ENCODE measurements at places on chromosomes 5 and 9.
A peak's percentile ranks its signal among the peaks of the same experiment; 100 is the strongest.

DNA sequence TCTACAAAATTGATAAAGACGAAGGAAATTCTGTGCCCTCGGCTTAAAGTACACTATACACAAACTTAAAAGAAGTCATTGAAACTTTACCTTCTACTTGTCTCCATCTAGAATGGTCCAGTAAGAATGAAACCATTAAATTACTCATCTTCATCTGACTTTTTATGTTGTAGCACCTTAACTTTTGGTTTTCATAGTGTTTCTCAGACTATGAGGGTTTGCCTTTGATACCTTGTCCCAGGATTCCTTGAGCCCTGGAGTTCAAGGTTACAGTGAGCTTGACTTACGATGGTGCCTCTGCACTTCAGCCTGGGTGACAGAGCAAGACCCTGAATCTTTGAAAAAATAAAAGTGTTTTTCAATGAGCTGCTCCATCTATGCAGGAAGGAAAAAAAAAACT is 132.2 kb downstream of the CDC42SE2 start:
- no peak for DNase-seq

- DNase-seq: no peak
Measured at GRCh38 chr9:114957558-114957957, 27.2 kb upstream of the TNFSF8 start.

DNA sequence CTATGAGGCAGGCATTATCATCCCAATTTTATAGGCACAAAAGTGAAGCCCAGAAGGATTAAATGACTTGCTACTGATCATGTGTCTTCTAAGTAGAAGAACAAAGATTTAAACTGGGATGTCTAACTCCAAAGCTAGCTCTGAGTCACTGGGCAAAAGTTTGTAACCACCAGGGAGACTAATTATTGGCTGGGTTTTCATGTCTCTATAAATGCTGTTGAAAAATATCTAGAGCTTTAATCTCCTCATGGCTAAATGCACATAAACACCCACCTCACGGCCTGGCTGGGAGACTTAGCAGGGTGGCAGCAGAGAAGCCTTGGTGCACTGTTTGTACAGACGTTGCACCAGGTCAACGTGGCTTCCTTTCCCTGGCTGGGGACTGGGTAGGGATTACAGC is 144.6 kb downstream of the MELK start:
- no peak for DNase-seq

DNA sequence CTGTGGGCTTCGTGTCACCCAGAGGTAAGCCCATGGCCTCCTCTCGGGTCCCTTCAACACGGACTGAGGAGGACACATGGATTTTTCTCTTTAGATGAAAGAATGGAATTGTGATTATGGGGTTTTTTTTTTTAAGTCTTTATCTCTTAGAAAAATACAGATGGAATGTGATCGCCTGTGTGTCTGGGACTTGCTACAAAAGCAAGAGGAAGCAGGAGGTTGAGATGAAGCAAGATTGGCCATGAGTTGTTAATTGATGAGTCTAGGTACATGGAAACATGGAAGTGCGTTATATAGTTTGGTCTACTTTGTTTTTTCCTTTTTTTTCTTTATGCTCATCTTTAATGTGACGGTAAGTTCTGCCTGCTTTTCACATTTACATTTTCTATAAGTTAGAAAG is 14.6 kb downstream of the USP20 start:
- DNase-seq: no peak

DNA sequence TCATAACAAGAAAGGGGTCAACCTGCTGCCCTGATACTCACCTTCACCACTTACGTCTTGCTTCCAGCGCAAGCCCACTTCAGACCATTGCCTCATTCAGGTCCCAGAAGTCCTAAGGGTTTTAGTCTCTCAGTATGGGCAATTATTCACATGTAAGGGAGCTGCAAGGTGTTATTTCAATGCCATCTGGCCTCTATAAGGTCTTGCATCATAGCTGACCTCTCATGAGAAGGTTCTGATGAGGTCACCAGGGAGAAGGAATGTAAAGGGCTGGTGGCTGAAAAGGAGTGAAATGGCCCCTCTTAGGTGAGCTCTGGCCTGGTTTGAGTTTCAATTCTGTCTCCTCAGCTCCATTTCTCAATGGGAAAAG is 1.5 kb upstream of the MARCHF3 start:
- DNase-seq: no peak

- DNase-seq: no peak
Measured at GRCh38 chr9:81622471-81623255, 66.7 kb downstream of the TLE1 start.

DNA sequence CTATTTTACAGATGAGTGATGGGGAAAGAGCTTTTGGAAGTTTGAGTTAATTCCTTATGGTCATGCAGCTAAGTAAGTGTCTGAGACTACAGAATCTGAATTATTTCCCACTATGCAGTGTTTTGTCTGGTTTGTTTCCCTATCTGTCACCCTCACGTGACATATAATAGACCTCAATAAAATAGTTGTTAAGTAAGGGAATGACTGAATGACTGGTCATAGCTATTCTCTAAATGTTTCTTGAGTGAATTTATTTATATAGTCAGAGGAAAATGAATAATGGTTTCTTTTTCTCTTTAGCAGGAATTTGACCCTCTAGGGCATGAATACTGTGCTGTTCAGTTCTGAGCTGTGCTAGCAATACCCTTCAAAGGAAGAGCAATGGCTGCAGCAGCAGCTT is 10.3 kb downstream of the TRIM32 start:
- no peak for DNase-seq

DNA sequence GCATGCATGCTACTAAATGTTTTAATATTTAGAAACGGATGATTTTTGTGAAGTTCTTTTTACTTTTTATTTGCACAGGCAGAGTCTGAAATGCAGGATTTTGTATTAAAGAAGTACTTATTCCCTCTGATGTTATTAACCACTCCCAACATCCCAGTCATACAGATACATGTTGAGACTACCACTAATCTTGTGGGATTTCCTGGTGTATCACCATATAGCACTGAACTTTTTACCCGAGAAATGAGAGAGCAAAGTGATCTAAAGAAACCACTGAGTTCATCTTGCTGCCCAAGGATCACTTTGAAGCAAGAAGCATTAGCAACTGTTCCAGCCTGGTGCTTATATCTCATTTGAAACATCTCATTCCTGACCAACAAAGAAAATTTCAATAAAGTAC is 443.8 kb downstream of the BNC2 start:
- DNase-seq: no peak

DNA sequence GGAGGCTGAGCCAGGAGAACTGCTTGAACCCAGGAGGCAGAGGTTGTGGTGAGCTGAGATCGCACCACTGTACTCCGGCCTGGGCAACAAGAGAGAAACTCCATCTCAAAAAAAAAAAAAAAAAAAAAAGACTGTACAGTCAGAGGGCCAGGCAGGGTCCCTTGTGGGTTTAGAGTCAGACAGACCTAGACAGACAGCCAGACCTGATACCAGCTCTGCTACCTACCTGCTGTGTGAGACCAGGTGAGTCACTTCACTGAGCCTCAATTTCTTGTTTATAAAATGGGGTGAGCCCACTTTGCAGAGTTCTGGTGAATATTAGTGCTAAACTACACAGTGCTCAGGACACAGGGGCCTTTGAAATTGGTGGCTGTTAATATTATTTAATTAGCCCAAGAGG is 19.7 kb downstream of the TRIM14 start:
- no peak for DNase-seq

DNA sequence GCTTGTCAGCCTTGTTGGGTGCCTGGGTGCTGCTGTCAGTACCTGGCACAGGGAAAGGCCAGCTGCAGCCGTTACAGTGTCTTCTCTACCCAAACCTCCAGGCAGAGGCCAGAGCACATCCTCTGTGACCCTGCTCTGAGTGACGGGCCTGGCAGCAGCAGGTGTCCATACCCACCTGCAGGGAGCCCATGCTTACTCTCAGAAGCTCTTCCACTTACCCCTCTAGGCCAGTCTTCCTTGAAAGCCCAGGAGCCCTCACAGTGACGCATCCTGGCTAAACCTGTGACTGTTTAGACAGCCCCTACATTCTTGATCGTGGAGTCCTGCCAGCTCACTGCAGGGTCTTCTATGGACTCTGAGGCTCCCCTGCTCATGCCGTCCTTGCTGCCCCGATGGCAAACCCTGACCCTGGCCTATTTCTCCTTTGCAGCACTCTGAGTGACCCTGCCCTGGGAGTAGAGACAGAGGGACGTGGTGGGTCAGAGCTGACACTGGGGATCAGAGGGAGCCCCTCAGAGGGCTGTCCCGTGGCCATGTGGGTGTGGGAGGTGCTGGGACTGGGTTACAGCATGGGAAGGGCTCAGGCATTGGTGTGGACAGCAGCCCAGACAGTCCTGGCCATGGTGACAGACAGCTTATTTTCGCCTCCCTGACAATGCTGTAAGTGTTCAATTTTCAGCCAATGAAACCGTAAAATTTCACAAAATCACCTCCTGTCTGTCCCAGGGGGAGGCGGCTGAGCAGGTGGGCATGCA is 67.6 kb upstream of the RNF130 start:
- DNase-seq: no peak

GRCh38 chr9:121914604-121915303 is 178.4 kb downstream of the TTLL11 start:
- DNase-seq: no peak

- no peak for DNase-seq
Measured at GRCh38 chr5:59390074-59390659, 503.4 kb downstream of the PDE4D start.

DNA sequence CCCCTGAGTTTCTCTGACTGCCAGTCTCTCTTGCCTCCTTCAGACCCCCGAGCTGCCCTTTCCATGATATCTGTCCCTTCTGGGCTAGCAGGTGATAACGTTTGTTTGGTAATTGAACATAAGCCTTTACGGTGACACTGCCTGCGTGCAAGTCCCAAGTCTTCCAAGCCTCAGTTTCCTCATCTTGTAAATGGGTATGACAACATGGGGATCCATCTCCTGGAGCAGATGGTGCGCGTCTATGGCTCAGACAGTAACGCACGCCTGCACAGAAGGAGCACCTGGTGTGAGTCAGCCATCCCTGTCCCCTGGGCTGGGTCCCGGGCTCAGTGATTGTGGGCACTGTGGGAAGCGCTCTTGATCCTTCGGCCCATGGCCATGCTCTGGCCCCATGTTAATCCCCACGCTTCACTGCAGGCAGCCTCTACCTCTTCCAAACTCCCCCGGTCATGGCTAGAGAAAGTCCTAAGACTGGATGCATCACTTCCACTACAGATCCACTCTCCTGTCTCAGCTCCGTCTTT is 85.8 kb downstream of the DAP start:
- DNase-seq: no peak

DNA sequence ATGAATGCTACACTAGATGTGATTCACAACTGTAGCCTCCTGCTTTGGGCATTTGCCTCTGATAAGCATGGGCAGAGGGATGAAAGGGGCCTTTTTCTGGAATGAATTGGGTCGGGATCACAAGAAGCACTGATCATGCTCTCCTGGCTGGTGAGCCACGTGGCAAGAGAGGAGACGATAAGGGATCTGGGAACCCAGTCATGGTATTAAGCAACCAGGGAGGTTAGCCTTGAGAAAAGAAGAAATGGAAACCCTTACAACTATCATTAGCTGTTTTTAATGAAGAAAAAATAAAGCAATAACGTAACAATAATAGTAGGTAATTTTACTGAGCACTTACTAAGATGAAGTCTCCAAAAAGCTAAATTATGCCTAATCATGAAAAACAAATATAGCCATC is 50.0 kb upstream of the RAI14 start:
- DNase-seq: no peak

- DNase-seq: peak; percentile 89
Measured at GRCh38 chr5:3590161-3590966, 5.3 kb upstream of the IRX1 start.

GRCh38 chr5:73867345-73868335 is 241.6 kb downstream of the ARHGEF28 start:
- no peak for DNase-seq

- no peak for DNase-seq
Measured at GRCh38 chr5:1665803-1666202, 133.8 kb downstream of the MRPL36 start.

DNA sequence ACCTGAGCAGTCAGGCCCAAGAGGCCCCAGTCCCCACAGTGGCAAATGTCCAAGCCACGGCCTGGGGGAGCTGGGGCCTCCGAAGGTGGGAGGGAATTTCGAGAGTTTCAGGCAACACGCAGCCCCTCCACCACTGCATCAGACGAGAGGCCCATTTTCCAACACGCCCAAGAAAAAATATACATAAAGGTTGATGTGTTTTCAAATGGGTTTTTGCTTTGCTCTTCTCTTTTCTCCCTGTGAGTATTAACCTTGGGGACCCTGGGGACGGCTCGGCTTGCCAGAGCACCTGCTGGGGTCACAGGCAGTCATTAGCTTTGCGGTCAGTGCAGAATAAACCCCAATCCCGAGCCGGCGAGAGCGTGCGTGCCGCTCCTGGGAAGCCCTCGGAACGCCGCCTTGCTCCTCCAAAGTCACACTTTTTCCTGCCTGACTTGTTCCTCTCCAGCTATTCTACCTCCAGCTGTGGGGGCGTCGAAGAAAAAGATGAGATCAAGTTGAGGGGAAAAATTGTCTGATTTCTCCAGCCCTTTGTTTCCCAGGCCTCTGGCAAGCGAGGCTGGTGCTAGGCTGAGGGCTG is 31.5 kb downstream of the ASS1 start:
- DNase-seq: no peak

DNA sequence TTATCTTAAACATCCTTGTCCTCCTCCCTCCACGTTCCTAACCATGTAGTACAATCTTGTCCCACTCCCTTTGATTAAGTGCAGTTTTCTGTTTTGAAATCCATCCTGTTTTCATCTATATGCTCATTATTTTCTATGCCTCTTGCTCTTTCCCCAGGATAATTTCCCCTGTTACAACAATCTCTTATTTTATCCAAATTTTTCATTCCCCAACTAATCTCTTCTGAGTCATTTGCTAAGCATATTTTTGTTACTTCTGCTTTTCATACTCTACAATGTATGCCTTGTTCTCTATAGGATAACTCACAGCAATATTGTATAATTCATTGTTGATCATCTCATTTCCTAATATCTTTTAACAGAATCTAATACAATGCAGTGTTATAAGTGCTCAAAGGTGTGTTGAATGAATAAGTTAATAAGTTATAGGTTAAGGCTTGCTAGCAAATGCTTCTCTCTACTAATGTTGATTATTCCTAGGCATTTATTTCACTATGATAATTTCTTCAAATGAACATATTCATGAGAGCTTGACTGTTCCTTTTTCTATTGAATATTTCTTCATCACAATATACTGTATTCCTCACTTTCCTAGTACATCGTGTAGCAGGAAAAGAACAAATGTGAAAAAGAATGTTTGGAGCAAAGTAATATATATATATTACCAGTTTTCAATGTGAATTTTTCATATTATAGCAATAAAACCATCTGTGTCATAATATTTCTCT is 1.5 kb downstream of the OMD start:
- no peak for DNase-seq

GRCh38 chr5:127580731-127581130 is 63.3 kb downstream of the PRRC1 start:
- no peak for DNase-seq

Data from NCI-H526 treated with DMSO at 0.1 percent for 48 hours (cell line).